ENCODE measurements at places on chromosomes 6 and 20.

DNA sequence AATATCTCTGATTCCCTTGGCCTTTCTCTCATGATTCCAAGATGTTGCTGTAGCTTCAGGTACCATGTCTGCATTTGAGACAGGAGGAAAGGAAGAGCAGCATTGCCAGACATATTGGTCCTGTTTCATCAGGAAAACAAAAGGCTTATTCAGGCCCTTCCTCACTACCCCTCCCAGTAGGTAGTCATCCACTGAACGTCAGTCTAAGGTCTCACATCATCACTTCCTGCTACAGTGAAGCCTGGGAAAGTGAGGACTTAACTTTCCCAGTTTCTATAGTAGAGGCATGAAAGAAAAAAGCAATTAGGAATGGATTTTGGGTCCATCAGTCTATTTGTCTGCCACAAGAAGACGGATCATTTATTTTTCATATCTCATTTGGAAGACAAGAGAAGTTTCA is 85.7 kb upstream of the SOX4 start:
- DNase-seq, result no peak

GRCh38 chr6:7631466-7631865 is 41.5 kb downstream of the SNRNP48 start:
- no peak for DNase-seq

- DNase-seq, result no peak
Observed at GRCh38 chr6:63097222-63097621, 114.0 kb upstream of the FKBP1C start.

- no peak for DNase-seq
Observed at GRCh38 chr6:75244063-75244584, 523 bp upstream of the COX7A2 start.

- DNase-seq, result no peak
Observed at GRCh38 chr6:34490390-34491090, 24.7 kb downstream of the PACSIN1 start.

- no peak for DNase-seq
Observed at GRCh38 chr6:22556266-22556665, 13.1 kb upstream of the HDGFL1 start.
